ENCODE measurements at places on chromosomes 12 and 14.
A peak's percentile ranks its signal among the peaks of the same experiment; 100 is the strongest.

- no peak for DNase-seq
These were observed 194.6 kb downstream of the ATXN7L3B start for GRCh38 chr12:74732164-74732784.

DNA sequence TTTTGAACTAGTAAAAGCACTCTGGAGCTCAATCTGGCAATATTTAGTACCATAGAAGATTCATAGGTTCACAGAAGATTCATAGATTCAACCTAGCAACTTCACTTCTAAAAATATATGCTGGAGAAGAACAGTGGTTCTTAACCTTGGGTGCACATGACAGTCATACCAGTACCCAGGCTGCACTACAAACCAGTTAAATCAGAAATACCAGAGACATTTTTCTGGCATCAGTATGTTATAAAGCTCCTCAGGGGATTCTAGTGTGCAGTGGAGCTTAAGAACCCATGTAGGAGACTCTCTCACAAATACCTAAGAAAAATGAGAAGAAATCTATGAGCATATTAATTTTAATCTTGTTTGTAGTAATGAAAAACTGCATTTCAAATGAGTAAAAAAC lies 46.6 kb downstream of the CNTN1 start:
- DNase-seq, result no peak

- no peak for DNase-seq
These were observed 134.6 kb upstream of the PZP start for GRCh38 chr12:9342614-9343353.

- DNase-seq, result no peak
These were observed 52.3 kb downstream of the IRAK3 start for GRCh38 chr12:66241061-66242043.

- DNase-seq, result peak; percentile 69
These were observed at the start of gene PTPN6 for GRCh38 chr12:6950811-6951540. TSS of gene PTPN6 (plus strand) at chr12:6951356. CDS start at chr12:6951513, 157 bp downstream.

DNA sequence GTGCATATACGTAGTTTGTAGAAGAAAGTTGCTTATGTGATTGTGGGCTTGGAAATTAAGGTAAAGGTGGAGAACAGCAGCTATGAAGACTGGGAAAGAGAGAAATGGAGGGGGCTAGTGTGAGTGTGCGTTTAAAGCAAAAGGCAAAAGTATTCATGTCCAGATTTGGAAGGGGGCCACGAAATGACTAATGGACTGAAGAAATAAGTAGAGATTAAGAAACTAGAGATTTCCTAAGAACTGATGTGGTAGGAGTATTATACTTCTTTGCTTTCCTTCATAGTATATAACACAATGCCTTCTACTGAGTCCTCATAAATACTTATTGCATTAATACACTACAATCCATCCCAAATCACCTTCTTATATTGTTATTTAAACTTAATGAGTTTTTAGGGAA lies 298.6 kb upstream of the NOVA1 start:
- DNase-seq, result no peak

DNA sequence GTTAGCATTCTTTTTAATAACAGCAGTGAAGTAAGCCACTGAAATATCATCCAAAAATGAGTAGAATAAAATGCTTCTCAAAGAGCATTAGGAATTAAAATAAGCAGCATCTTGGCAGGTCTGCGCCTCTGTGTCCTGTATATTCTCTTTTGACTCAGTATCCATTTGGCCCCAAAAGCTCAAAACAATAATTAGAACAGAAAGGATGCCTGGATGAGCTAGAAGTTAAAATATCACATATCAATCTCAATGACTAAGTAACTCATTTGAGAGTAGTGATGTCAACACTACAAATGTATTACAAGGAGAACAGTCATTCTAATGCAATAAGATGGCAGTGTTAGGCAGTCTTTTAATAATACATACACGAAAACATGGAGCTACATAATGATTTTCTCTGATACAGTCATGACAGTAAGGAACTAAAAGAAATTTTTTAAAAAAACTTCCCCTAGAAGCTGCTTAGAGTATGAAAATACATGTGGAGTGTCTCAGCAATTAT lies 160.9 kb upstream of the ABCD2 start:
- DNase-seq, result no peak

GRCh38 chr12:58242796-58243630 lies 301.6 kb downstream of the ATP23 start:
- DNase-seq, result no peak

GRCh38 chr12:55847603-55848291 lies 5.0 kb upstream of the MMP19 start:
- DNase-seq, result peak; percentile 22

DNA sequence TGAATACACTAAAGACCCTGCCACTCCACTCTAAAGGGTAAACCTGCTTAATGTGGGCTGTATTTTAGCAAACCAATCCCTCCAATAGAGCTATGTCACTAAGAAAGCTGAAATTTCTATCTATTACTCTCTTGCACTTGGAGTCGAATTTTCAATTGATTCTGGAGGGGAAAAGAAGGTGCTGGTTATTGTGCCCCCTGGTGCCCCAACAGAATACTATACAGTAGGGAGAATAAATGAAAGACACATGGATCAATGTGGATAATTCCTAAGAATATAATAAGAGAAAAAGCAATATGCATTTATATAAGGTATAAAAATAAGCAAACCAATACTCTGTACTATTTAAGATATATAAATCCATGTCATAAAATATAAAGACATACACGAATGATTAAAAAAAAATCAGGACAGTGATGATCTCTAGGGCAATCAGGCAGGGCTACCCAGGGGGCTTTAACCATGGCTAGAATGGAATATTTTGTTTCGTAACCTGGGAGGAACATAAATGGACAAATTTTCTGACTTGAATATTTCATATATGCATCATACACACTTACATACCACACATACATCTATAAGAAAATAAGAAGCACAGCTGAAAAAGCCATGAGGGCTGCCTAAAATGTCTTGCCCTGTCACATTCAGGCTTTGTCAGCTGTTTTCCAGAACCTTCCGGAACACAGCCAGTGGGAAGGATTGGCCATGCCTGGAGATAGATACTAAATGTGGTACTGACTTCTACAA lies 54.4 kb downstream of the EFCAB11 start:
- DNase-seq, result peak; percentile 12

GRCh38 chr12:30631740-30632139 lies 63.9 kb downstream of the IPO8 start:
- no peak for DNase-seq

DNA sequence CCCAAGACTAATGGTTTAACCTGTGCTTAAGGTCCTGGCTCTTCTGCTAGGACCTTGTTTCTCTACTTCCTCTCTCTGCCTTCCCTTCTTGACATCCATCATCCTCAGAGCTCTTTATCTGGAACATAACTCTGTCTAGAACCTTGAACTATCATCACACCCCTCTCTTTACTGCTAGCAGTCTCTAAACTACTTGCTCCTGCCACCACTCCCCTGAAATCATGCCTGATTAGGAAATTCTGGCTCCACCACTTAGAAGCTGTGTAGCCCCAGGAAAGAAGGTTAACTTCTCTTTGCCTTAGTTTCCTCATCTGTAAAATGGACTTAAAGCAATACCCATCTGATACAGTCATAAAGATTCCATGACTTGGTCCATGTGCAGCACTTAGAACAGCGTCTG lies 9.1 kb downstream of the SLC38A1 start:
- no peak for DNase-seq

- no peak for DNase-seq
These were observed 52.2 kb downstream of the CKAP4 start for GRCh38 chr12:106195621-106196027.

DNA sequence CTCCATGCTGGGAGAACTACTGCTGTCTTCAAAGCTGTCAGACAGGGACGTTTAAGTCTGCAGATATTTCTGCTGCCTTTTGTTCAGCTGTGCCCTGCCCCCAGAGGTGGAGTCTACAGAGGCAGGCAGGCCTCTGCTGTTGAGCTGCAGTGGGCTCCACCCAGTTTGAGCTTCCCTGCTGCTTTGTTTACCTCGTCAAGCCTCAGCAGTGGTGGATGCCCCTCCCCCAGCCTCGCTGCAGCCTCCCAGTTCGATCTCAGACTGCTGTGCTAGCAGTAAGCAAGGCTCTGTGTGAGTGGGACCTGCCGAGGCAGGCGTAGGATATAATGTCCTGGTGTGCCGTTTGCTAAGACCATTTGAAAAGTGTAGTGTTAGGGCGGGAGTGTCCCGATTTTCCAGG lies 31.4 kb upstream of the RFX4 start:
- no peak for DNase-seq

DNA sequence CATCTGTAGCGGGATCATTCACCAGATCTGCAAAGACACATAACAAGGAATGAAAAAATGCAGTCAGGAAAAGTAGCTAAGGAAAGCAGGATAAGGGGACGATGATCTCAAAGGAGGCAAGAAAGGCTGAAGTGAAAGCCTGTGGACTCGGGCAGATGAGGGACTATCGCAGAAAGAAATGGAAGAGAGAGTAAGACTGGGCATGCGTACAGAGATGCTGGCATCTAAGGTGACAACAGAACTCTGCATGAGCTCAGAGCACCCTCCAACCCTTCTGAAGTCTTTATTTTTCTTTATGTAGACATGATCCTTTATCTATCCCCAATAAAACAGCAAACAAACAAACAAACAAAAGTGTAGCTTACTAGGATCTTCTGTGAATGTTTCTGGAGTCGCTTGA lies 7.2 kb downstream of the MFAP5 start:
- no peak for DNase-seq

DNA sequence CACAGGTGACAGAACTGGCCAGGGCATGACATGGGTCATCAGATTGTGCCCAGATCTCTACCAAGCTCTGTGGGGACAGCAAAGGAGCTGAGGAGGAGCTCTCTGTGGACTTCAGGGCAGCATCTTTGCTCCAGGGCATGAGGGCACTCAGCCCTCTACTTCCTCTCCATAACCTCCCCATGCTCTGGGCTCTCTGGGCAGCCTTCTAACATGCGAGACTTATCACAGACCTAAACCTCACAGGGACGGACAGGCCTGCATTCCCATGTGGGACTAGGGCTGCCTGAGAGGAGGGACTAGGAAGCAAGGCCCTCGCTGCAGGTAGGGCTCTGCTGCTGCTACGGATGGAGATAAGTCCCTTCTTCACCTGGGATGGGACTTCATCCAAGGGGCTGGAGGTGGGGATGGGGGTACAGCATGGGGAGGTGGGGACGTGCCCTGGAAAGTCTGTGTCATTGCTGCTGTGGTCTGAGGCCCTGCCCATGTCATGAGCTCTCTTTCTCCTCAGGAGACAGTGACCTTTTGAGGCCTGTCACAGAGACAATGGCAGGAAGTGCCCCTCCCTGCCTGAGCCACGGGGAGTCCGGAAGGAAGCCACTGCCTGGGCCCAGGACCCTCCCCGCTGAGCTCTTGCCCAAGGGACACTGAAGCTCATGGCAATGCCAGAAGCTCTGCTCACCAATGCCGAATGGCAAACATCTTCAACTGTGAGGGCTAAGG lies 44.1 kb downstream of the PITPNM2 start:
- DNase-seq, result peak; percentile 70

GRCh38 chr14:24058260-24058950 lies 6.6 kb downstream of the CARMIL3 start:
- peak; percentile 69 for DNase-seq

- no peak for DNase-seq
These were observed 12.2 kb downstream of the EIF5 start for GRCh38 chr14:103346286-103346685.

GRCh38 chr14:50620341-50620740 lies 47.8 kb downstream of the SAV1 start:
- DNase-seq, result no peak

DNA sequence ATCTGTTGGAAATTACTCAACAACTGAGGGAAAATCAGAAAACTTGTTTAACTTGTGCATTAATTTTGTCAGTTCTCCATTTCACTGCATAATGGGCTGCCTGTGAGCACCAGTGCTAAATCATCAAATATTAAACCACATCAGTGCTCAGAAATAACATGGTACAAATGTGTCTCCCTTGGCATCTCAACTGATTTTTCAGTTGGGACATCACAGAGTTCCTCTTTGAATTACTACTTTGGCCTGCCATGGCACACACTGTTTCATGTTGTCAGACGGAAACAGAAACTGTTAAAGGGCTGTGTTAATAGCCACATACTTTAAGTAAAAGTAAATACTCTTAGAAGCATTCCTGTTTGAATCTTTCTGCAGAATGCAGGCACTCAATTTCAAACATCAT lies 42.1 kb upstream of the STRN3 start:
- no peak for DNase-seq

DNA sequence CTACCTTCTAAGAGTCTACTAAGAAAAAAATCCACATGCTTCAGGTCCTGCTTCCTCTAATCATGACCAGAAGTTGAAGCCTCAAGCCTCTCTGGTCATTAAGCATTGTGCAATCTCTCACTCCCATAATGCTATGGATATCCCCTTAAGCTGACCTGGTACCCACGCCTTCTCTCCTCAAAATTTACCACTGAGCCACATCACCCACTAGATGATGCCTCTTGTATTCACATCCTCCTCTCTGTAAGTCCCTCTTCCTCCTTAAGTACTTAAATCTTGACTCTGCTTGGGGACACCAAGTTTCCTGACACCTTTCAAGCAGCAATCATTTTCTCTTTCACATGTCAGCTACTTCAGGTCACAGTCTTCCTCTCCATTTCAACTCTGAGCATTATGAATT lies 9.8 kb downstream of the GALNT4 start:
- no peak for DNase-seq

DNA sequence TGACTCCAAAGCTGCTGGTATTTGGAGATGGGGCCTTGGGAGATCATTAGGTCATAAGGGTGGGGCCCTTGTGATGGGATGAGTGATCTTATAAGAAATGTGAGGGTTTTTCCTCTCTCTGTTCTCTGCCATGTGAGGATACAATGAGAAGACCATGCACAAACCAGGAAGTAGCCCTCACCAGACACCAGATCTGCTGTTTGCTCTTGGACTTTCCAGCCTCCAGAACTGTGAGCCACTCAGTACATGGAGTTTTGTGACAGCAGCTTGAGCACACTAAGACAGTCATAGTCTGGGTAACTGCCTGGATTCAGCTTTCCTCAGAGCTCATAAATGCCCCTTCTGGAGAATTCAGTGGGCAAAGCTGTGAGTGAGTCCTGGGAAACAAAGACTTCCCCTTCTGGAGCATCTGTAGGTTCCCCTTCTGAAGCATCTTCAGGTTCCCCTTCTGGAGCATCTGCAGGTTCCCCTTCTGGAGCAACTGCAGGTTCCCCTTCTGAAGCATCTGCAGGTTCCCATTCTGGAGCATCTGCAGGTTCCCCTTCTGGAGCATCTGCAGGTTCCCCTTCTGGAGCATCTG lies 11.0 kb upstream of the PPP4R3A start:
- no peak for DNase-seq

- DNase-seq, result no peak
These were observed 226.7 kb upstream of the ABCD2 start for GRCh38 chr12:39846304-39846703.

GRCh38 chr12:28017873-28018255 lies 45.3 kb upstream of the PTHLH start:
- no peak for DNase-seq

DNA sequence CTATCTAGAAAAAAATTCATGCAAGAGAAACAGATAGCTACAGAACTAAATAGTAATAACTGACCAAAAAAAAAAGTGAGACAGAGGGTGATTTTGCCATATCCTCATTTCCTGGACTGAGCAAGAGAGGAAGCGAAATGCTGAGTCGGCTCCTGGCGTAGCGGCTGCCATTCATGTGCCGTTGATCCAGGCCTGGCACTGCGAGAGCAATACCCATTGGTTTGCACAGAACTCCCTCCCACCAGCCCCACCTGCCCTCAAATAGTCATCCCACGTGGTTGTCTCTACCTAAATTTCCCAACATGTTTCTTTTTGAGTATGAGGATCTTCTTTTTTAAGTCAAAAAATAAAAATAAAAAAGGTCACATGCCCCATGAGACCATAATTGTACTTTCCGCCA lies 9.4 kb upstream of the WNT5B start:
- peak; percentile 23 for DNase-seq

GRCh38 chr12:109639151-109639872 lies 65.7 kb downstream of the MVK start:
- no peak for DNase-seq

Data from activated T-cell treated with anti-CD3 and anti-CD28 coated beads, Interleukin-2, amount 50 U/mL, for 72 hours (primary cell).